NK-92 treated with Interleukin-12 subunit alpha and Interleukin-12 subunit beta, amount 100 ng/mL, for 24 hours (cell line): ENCODE measurements at places on chromosomes 16 and 17.
A peak's percentile ranks its signal among the peaks of the same experiment; 100 is the strongest.

GRCh38 chr17:1186923-1187771 is 7.4 kb upstream of the ABR start:
- DNase-seq: peak; percentile 32

DNA sequence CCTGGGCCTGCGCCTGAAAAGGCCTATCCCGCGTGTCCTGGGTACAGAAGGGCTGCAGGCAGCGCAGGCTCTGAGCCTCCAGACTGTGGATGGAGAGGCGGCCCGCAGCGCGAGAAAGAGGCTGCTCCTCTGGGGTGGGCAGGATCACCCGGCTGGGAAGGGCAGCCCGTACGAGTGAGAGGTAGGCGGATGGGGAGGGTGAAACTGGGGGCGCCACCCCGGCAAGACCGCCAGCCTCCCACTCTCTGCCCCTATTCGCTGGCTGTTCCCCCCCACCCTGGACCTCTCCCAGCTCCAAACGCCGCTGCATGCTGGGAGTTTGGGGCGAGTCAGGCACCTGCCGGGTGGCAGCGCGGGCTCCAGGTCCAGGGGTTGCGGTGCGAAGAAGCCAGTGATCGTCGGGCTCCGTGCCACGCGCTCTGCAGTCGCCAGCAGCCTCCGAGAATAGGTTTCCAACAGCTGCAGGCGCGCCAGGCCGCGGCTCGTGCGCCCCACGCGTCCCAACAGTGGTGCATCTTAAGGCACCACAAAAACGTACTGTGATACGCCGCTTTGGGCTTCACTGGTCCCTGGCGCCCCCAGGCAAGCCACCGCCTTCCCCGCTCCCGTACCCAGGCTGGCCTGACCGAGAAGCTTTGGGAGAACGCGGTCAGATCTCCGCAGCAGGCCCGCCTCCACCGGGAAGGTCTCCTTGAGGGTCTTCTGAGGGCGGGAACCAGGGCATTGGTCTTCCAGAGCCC is 1.1 kb downstream of the NOXO1 start:
- no peak for DNase-seq

DNA sequence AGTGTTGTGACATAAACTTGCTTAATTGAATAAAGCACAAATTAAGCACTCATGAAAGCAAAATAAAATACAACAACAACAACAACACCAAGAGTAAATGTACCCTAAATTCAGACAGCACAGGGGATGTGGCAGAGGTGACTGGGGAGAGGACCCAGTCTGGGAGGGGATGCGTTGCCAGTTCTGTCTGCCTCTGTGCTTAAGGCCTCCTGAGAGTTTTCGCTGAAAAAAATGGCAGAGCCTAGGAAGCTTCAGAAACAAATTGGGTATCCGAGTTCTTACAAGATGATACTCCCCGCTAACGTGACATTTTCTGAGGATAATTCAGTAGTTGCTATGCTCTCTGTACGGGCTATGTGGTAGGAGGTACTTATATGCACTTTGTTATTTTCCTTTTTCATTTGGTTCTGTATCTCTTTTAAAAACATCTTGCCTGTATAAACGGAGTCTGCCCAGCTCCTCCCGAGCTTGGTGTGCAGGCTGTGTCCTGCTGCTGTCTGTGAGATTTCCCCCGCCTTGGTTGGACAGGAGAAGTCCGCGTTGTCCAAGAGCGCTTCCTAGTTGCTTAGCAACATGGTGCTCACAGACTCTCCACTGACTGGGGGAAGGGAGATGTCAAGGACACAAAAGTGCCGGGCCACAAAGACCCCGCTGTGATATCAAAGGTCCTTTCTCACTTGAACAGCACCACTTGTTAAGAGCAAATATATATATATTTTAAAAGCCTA is 134.2 kb upstream of the CPHXL start:
- no peak for DNase-seq

DNA sequence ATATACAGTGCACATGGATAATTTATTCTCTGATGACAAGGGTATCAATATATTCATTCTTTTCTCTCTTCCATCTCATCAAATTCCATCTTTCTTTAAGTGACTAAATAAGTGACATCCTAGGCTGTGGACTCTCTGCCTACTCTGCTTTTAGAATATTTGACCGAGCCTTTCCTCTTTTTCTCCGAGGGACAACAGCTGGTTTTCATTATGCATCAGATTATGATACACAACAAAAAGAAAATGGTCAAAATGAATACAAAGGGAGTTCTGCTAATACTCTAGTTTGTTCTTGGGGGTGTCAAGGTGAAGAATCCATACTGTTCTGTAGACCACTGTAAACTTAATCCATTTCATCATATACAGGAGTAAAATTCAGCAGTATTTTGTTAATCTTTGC is 942.6 kb downstream of the KCNJ2 start:
- no peak for DNase-seq

DNA sequence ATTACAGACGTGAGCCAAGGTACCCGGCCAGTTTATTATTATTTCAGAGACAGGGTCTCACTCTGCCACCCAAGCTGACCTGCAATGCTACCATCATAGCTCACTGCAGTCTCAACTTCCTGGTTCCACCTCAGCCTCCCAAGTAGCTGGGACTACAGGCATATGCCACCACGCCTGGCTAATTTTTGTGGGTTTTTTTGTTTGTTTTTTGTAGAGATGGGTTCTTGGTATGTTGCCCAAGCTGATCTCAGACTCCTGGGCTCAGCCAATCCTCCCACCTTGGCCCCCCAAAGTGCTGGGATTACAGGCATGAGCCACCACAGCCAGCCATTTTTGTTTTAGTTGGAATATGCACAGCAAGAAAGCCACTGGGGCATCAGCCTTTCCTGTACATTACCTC is 115.7 kb downstream of the MRM1 start:
- no peak for DNase-seq

DNA sequence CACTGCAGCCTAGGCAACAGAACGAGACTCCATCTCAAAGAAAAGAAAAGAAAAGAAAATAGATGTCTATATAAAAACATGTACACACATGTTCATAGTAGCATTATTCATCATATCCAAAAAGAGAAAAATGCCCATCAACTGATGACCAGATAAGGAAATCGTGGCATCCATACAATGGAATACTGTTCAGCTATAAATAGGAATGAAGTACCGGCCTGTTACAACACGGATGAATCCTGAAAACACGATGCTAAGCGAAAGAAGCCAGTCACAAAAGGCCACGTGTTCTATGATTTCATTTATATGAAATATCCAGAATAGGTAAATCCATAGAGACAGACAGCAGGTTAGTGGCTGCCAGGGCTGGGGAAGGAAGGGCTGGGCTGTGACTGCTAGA is 65.8 kb downstream of the TBC1D16 start:
- DNase-seq: no peak
